Glutamatergic neuron (in vitro differentiated cells): ENCODE measurements at places on chromosomes 1 and 21.

DNA sequence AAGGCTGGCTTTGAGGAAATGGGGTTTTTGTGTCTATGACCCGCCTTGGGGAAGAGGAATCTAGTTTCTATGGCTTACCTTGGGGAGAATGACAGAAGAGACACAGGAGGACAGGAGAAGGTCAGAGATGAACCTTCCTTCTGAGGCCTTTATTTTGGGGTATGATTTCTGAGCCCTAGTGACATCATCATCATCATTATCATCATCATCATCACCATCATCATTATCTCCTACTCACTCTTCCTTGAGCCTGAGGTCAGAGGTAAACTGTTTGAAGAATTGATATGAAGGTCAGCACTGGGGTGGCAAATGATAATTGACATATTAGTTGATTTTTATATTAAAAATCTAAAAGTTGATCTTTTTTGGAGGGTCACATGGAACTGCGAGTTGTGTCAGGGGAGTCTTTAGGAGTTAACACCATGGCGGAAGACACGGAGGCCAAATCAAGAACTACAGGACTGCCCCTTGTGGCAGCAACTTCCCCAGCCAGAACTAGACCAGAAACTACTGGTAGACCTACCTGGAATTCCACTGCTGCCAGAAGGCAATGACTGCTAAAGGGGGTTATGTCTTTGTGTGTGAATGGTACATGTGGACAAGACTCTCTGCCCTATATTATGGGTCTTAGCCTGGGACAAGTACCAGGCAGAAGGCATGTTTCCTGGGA lies 49.8 kb upstream of the WLS start:
- DNase-seq, result no peak

DNA sequence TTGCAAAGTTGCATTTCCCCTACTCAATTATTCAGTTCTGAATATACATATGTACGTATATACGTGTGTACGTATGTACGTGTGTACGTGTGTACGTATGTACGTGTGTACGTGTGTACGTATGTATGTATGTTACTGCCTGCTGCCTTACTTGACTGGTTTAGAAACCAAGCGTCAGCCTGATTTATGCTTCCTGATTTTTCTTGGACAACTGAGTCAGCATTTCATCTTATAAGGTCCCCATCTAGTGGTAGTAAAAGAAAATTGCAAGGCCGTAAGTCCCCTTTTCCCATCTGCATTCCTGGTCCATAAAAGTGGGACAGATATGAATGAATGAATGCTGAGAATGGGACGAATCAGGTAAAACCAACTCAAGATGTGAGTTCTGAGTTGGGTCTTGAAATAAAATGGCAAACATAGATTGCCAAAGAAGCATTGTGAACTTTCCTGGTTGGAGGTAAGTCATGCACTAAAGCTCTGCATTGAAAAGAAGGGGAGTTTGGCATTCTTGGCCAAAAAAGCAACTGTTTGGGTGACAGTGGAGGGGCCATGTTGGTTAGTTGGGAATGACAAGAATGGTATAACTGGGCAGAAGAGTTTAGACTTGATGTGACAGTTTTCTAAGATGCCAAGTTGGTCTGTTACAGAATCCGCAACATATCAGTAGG lies 76.4 kb upstream of the DNAH14 start:
- no peak for DNase-seq

- no peak for DNase-seq
Measured at GRCh38 chr1:21184276-21184675, 7.6 kb upstream of the EIF4G3 start.

DNA sequence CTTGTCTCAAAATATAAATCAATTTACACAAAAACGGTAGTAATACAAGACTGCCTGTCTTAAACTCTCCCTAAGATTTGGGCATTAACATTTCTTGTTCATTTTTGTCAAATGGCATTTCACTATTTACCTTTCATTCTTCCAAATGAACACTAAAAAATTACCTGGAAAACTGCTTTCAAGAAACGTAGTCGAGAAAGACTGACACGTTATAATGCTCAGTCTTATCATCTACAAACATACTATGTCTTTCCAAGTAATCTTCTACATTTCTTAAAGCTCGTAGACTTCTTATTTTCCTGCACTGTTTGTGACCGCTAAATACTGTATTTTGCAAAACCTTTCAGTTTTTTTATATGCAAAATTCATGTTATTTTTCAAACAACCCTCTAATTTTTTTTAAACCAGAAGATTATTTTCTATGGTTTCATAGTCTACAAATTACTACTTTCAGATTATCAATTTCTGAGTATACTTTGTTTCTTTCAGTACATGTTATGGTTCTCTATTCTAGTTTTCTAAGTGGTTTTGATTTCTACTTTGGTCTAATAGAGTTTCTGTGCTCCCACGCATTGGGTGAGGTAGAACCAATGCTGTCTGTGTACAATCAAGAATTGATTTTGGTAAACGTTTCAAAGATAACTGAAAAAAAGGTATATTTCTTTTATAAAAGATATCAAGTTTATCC lies 336.4 kb downstream of the SMYD3 start:
- DNase-seq, result no peak

DNA sequence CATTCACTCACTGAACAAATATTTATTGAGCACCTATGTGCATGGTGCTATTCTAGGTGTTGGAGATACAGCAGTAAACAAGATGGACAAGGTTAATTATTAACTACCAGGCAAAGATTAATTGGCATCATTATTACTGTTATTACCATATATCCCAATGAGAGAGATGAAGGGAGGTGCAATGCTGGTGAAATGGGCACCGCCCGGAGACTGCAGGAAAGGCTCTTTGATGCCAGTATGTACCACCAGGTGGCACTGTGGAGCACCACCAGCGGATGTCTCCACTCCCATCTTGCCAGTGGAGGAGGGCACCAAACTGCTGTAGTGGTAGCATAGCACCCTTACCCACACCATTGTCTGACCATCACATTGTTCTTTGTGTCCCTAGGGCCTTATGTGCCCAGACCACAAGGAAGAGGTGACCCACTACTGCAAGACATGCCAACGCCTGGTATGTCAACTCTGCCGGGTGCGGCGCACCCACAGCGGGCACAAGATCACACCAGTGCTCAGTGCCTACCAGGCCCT lies 3.0 kb downstream of the TRIM46 start:
- DNase-seq, result peak; percentile 86
